Forelimb muscle (tissue), 1 donor: ENCODE measurements at places on chromosomes 12 and 14. TPM values are rescaled to one million over a fixed set of nuclear protein-coding genes. Genes with fewer than 3 reads are reported as not detected.

DNA sequence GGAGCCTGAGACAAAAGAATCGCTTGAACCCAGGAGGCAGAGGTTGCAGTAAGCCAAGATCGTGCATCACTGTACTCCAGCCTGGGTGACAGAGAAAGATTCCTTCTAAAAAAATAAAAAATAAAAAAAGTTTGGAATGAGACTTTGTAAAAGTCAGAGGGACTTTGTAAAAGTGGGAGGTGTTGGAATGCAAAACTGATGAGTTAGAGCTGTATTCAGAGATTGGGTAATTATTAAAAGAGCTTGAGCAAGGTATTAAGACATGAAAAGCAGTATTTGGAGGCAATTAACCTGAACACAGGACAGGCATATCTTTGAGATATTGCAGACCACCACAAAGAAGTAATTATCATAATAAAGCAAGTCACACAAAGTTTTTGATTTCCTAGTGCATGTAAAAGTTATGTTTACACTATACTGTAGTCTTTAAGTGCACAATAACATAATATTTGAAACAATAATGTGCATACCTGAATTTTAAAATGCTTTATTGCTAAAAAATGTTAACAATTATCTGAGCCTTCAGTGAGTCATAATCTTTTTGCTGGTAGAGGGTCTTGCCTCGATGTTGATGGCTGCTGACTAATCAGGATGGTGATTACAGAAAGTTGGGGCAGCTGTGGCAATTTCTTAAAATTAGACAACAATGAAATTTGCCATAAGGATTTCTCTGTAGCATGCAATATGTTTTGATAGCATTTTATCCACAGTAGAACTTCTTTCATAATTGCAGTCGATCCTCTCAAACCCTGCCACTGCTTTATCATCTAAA, 33.1 kb downstream of the PHLDA1 start:
- DNase-seq = no peak

Gene RNASE7
- polyA plus RNA-seq = 0.09 TPM

Gene COX8C
- 0.44 TPM for polyA plus RNA-seq

Gene PKP2
- 6.7 TPM for polyA plus RNA-seq

DNA sequence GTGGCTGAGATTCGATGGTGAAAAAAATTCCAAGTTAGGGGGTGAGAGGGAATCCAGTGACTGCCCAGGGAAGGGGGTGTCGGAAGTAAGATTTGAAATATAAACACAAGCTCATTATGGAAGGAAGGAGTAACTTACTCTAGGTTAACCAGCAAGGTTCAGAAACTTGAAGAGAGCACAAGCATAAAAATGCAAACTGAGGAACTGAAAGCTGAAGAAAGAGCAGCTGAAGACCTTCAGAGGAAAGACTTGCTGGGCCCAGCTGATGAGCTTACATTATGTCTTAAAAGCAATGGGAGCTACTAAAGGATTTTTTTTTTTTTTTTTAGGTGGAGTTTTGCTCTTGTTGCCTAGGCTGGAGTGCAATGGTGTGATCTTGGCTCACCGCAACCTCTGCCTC, 189.7 kb upstream of the GRIN2B start:
- no peak for DNase-seq

Gene LRRC43
- polyA plus RNA-seq = 0.29 TPM

GRCh38 chr12:80745851-80746505, 29.3 kb downstream of the MYF5 start:
- no peak for DNase-seq
